ENCODE measurements at places on chromosomes 2 and 18.

GRCh38 chr2:207163053-207163755, 2.5 kb downstream of the KLF7 start:
- no peak for DNase-seq

DNA sequence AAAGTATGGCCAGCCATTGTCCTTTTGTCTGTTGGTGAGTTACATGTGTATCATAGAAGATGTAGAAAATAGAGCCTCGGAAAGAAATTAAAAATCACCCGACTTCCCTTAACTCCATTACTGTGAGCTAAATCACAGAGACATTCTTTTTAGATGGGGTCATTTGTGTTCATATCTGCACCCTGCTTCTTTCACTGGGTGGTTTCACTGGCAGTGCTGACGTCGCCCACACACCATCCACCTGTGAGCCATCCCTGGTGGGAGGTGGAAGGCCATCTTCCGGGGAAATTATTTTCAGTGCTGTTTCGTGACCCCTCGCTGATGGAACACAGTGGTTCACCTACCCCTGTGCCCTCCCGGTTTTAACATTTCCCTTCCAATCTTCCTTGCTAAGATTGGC, 21.2 kb downstream of the SH3BP4 start:
- no peak for DNase-seq

GRCh38 chr2:63658176-63658968, 69.6 kb downstream of the MDH1 start:
- no peak for DNase-seq

GRCh38 chr18:40066368-40066767, 1888.7 kb upstream of the PIK3C3 start:
- no peak for DNase-seq

DNA sequence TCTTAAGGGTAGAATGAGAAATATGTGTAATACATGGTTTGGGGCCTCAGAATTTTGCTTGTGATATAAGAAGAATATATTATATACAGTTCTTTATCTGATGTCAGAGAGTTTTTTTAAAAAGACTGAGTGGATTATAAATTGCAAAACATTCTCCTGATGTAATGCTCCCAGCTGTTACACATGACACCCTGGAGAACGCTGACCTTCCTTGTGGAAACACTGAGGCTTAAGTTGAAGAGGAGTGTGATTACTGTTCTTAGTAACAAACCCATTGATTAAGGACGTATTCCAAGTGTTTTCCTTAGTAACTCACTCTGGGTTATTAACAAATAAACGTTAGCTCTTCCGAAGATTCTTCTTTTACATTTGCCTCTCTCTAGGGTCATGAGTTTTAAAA, 1069.3 kb upstream of the CNTNAP5 start:
- DNase-seq, result no peak

GRCh38 chr2:150142561-150142960, 344.9 kb downstream of the RND3 start:
- DNase-seq, result no peak
